Activated naive CD8-positive, alpha-beta T cell treated with anti-CD3 and anti-CD28 coated beads for 36 hours (primary cell): ENCODE measurements at places on chromosomes 1 and 21. TPM values are rescaled to one million over a fixed set of nuclear protein-coding genes. Genes with fewer than 3 reads are reported as not detected.

DNA sequence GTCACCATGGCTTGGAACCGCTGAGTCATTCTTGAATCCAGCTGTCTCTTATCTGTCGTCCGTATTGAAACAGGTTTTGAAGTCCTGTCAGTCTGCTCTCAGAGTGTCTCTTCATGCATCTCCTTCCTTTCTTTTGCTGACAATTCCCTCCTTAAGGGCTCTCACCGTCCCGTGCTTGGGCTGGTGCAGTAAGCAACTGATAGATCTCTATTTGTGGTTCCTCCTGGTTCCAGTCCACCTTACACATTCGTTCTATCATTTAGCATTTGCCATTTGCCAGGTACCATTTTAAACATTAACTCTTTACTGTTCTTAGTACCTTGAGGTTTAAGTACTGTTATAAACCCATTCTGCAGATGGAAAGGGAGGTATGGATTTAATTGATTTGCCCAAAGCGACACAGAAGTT lies 88.9 kb downstream of the DYRK1A start:
- DNase-seq: no peak

DNA sequence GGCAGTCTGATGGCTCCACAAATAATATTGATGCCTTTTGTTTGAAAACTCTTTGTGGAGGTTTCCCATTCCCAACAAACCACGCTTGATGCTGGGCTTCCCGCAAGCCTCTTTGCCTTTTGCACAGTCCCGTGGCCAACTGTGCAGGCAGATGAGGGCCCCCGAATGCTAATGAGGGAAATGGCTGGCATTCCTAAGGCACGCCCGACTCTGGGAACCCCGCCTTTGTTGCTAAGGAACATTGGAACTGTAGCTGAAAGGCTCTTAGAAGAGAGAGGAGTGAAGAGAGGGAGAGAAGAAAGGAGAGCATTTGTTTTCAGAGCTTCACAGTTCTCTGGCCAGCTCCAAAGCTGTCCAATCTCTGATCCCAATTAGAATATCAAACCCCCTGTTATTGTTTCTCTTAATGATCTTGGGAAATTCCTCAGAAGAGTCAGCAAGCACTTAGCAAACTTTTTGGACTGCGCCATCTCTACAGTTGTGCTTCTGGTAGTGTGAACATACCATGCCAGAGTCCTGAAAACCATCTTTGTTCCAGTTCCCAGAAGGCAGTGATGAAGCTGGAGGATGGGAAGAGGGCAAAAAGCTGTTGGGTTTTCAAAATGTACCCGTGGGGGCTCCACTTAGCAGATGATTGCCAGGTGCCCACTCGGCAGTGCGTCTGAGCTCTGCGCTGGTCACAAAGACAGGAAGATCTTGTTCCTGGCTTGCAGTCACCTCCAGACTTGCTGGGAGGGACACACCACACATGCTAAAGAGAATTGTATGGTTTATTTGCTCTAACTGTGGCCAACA lies 60.1 kb upstream of the CYP2J2 start:
- no peak for DNase-seq

DNA sequence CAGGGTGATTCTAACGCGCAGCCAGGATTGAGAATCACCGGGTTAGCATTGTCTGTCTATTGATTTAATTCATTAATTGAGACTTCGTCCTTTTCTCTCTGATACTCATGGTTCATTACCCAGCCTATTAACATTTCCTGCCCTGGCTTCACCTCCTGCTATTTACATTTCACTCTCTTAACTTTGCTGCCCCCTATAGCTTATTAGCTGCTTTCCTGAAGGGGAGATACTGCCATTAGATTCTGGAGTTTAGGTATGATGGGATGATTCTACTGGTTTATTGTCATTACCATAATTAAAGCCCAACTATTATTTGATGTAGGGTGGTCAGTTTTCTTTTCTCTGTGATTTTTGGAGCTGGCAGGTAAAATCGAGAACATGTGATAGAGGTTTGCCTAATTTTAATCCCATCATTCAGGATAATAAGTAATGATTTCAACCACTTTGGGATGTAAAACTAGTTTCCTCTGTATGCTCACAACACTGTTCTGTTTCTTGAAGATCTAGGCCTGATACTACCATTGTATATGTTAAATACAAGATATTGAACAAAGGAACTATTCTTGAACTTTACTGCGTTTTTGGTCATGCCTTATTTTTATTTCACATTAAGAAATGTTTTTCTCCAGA lies 6.4 kb downstream of the PPP2R5A start:
- no peak for DNase-seq

DNA sequence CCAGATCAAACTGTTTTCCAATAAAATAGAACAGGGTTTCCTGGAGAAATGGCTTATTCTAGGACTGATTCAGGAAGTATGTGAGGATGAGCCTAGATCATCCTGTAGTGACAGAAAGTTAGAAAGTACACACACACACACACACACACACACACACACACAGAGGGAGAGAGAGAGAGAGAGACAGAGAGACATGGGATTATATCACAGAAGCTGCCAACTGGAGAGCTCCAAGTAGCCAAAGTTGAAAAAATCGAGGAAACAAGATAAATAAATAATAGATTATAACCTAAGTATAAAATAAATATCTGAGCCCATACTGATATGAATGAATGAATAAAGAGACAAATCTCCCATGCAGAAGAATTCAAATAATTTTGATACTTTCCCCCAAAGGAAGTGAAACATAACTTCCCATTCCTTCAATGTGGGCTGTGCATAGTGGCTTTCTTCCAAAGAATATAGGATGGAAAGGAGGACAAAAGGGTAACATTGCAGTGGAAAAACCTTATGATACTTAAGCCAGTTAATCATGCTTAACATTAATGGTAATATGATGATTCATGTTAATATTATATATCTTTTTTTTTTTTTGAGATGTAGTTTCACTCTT lies 171.6 kb downstream of the NTPCR start:
- DNase-seq: no peak

- no peak for DNase-seq
These were observed 50.5 kb upstream of the IL12RB2 start for GRCh38 chr1:67257173-67257535.

GRCh38 chr1:162571696-162572095 lies 10.2 kb downstream of the UAP1 start:
- no peak for DNase-seq

GRCh38 chr1:184025242-184025675 lies 12.3 kb downstream of the COLGALT2 start:
- DNase-seq: no peak

DNA sequence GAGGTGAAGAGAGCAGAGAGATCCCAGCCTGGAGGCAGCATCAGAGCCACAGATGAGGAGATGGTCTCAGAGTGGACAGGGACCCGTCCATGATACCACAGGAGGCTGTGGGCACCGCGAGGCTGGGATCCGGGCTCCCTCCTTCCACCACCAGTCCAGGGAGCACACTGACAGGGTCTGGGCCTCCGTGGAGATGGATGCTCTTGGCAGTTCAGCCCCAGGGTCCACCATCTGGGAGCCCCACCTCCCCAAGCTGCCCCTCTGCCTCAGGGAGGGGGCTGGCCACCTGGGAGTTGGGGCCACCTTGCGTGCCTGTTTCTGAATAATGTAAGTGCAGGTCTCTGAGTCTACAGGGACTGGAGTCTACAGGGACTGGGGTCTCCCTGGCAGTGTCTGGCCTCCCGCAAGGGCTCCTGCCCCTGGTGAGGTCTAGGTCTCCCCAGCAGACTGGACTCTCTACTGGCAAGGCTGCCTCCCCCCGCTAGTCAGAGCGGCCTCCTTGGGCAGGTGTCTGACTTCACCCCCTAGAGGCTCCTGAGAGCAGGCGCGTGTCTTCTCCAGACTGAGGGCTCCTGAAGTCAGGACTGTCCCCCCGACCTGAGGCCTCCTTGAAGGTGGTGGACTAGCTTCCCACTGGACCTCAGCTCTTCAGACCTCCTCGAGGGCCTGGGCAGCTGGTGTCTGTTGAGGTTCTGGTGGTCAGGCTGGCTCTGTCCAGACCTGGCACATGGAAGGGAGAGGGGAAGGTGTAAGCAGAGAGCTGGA lies 218.5 kb downstream of the PTPRU start:
- DNase-seq: no peak

DNA sequence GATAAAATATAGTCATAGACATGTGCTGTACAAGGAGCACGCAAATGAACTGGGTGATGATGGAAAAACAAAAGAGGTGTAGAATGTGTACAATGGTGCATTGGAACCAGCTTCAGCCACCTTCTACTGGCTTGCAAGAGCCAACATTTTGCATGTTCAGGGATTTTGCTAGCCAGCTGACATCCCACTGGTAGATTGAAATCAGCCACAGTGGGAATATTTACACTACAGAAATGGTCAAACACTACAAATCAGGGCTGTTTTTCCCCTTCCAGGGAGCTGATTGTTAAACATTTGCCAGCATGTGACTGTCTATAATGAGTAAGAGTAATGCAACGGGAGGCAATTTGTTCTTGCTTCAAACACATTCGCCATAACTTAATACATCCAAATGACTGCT lies 23.2 kb downstream of the PMVK start:
- no peak for DNase-seq

- no peak for DNase-seq
These were observed 252.4 kb upstream of the B3GALT2 start for GRCh38 chr1:193438771-193439170.

GRCh38 chr1:50542362-50542761 lies 119.1 kb upstream of the DMRTA2 start:
- DNase-seq: no peak

DNA sequence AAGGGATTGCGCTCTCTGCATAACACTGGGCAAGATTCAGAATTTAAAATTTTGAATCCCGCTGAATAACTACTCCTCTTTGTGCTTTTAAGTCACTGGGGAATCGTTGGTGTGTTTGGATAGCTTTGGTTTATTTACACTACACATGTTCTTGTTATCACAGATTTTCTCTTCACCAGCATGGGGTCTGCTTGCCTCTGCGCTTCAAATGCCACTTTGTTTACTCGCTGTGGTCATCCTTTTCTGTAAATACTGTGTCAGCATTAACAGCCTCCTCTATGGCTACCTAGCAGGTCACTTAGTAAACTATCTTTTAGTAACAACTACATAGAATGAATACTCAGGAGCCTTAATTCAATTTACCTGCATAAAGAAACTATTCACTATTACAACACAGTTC lies 14.4 kb upstream of the KCNH1 start:
- no peak for DNase-seq

DNA sequence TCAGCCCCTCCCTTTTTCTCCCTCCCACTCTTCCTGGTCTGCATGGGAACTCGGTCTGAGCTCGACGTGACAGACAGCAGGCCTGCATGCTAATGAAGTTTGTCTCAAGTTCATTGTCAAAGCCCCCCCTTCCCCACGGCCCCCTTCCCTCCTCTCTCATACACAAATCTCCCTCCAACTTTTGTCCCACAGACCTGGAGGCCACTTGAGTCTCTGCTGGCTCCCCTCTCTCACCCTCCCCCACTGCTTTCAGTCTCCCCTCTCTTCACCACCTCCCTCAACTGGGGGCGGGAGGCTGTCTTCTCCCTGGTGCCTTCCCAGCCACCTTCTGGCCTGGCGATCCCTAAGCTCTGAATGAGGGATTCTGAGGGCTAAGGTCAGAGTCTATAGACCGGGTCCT lies 61.3 kb downstream of the RHBG start:
- no peak for DNase-seq

DNA sequence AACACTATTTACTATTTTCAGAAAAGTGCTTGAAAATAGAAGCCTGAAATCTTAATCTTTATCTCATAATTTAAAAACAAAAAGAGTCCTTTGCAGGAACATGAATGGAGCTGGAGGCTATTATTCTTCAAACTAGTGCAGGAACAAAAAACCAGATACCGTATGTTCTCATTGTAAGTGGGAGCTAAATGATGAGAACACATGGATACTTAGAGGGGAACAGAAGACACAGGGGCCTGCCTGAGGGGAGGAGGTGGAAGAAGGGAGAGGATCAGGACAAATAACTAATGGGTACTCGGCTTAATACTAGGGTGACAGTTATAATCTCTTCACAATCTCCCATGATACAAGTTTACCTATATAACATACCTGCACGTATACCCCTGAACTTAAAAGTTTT lies 176.3 kb downstream of the SDCCAG8 start:
- no peak for DNase-seq

GRCh38 chr21:34156957-34157356 lies 83.6 kb downstream of the MRPS6 start:
- no peak for DNase-seq

DNA sequence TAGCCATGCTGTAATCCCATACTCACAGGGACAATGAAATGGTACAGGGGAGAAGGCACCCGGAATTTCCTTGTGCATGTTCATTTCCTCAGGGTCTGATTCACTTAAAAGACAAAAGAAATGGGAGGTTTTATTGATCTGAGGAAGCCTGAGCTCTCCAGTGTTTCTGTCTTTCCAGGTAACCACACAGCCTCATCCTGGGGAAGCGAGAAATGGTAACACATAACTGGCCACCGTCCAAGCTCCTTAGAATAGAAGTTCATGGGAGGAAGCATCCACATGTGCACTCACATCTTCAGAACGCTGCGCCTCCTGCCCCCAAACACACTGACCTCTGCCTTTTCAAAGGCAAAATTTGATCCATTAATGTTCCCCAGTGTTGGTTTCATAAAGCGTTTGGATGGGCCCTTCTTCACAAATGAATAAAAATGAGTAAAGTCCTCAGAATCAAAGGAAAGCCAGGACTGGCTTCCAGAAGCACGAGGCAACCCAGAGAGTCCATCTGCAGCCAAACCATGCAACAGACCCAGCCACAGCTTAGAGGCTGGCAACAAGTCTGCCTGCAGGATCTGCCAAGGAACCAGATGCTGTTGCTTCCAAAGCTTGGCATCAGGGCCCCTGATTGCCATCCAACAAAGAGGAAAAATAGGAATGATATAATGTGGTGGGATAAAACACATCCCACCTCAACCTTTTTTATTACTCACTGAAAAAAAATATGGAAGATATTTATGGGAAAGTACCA lies 120.3 kb downstream of the ZBTB18 start:
- no peak for DNase-seq

DNA sequence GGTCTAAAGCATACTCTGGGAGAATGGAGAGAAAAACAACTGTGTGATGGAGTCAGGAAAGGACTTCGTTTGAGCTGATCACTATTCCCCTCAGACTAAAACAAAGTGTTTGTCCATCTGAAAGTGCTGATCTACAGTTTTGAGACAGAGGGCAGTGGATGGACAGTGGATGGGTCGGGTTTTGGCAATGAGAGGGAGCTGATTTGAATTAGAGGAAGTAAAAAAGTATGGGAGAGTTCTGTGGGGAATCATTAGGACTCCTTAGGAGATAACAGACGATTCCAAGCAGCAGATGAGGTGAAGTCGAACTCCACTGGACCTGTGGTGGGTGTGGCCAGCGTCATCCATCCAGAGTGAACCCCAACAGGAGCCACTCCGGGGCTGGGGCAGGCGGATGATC lies 62.3 kb downstream of the PTGS2 start:
- DNase-seq: no peak

Gene FLG2
- total RNA-seq: not detected

Gene MROH7
- total RNA-seq: 0.12 TPM

Gene DENND2D
- 203 TPM for total RNA-seq

Gene REG4
- total RNA-seq: 12.3 TPM

Gene S100A16
- not detected for total RNA-seq

Gene PLEKHA6
- total RNA-seq: 1.5 TPM

Gene LIPI
- not detected for total RNA-seq

Gene NBPF6
- not detected for total RNA-seq

Gene HOOK1
- total RNA-seq: 14.0 TPM
